CD4-positive, alpha-beta T cell treated with Interleukin-21 for 1 hour (primary cell): ENCODE measurements at places on chromosomes 2 and 18.
A peak's percentile ranks its signal among the peaks of the same experiment; 100 is the strongest.

DNA sequence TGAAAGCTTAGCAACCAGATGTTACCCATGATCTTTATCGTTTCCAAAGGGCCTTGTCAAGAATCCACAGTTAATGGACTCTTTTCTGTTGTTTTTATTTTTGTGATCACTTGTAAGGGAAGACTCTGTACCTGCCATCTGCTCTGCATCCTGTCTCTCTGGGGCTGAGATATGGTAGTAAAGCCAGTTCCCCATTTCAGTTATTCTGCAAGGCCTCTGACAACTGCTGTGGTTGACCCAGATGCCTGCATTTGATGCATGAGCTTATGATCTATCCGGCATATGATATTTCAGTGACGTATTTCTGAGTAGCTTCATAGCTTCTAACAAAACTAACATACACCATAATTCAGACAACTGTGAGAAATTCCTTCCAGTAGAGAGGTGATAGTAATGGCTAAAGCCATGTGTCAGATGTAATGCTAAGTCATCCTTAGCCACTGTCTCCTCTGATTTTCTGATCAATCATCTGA lies 105.1 kb downstream of the TPO start:
- peak; percentile 30 for DNase-seq

GRCh38 chr2:133434959-133435668 lies 133.1 kb downstream of the NCKAP5 start:
- DNase-seq: no peak

DNA sequence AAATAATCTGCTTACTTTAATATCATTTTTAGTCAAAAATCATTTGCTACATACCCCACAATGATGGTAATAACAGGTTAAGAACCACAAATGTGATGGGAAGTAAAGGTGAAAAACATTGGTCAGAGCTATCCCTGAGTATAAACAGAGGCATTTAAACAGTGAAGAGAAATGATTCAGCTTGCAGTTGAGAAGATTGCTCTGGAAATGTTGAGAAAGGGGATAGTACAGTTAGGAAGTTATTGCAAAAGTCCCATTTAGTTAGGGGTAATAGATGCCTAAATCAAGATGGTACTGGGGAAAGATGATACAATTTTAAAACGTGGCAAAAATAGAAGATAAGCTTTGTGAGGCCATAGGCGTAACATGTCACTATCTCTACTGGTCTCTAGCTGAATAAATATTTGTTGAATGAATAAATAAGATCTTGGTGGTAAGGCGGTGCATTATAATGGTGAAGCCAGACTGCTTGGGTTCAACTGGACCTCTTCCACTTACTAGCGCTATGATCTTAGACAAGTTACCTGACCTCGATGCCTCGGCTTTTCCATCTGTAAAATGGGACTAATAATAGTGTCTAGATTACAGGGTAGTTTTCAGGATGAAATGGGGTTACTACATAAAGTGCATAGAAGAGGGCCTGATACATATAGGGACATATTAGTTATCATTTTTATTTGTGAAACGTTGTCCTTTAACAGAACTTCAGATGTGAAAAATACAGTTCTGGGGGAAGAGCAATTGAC lies 2.0 kb upstream of the BZW1 start:
- no peak for DNase-seq

DNA sequence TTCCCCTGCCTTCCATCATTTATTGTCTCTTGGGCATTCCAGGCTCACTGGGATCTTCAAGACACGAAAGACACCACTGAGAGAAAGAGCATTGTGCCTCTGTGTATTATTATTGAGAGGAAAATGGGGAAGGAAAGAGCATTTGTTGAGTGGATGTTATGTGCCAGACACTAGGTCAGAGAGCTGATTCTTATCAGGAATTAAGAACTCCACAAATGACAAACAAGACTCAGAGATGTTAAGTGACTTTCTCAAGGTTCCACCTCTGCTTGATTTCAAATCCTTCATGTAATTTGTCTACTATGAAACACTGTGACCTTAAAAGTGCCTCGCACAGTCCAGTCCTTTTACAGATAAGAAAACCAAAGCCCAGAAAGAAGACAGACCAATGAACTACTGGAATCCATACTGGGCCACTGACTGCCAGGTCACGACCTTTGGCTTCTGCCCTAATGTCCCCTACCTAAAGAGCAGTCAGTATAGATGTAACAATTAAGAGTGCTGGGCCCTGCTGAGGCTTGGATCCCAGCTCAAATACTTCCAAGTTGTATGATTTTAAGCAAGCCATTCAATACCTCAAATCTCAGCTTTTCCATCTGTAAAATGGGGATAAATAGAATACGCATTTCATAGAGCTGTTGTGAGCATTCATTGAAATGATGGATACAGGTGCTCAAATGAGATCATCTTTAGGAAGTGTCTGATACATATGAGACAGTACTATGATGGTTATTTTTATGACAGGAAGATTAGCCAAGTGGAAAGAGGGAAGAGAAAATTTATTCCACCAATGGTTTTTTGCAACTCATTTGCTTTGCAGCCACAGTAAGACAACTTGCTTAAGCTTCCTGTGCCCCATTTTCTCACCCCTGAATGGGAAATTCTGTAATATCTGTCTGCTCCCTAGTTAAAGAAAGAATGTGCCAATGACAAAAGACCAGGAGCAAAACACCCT lies 10.9 kb downstream of the KLF7 start:
- DNase-seq: no peak

DNA sequence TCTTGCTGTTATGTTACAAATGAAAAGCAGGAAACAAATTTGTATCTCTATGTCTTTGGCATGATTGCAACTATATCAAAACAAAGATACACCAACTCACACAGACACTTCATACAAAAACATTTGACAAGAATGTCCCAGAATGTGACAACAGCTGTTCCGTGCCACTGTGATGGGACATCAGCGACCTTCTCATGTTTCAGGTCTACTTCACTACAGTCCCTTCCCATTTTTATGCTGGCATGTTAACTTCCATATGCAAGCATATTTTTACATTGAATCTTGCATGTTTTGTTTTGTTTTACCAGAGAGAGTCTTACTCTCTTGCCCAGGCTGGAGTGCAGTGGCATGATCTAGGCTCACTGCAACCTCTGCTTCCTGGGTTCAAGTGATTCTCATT lies 71.2 kb downstream of the STK25 start:
- no peak for DNase-seq

DNA sequence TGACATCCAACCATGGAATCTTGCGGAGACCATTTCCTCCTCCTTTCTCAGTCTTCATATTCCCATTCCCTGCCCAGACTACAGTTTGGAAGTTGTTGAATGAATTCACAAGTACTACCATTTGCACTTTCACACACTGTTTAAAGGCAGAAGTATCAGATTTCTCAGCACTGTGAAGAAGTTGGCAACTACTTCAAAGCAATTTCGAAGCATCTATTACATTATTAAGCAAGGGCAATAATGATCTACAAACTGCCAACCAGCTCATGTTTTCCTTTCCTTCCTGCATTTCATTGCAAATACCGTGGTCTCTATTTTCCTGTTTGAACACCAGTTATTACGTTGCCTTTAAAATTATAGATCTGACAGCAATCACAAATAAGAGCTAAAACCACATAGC lies 105.5 kb downstream of the IRS1 start:
- no peak for DNase-seq

GRCh38 chr2:237231593-237231992 lies 145.9 kb downstream of the COPS8 start:
- no peak for DNase-seq

DNA sequence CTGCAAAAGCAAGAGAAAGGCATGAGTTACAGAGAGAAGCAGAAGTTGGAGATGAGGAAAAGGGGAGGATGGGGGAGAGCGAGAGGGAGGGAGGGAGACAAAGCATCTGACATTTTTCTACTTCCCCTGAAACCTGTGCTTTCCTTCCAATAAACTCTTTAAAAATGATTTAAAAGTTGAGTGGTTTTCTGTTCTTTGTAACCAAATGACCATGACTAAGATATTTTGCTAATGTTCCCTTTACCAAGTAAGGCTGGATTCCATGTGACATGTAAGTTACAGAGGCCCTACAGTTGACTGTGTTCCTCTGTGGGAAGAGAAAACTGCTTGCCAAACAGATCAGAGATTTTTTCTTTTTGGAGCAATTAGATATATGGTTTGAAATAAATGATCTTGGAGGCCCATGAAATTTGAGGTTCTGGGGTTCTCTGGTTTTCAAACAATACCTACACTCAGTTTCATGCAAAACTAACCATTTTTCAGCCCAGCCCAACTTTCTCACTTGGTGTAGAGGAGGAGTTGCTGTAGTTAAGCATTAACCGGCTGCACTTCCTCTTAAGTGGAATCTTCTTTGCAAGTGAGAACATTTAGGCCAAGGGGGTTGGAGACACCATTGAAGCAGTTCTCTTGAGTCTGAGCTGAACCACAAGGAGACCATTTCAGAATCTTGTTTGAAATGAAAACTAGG lies 34.5 kb downstream of the INSIG2 start:
- no peak for DNase-seq

GRCh38 chr2:66700677-66701066 lies 265.7 kb downstream of the MEIS1 start:
- no peak for DNase-seq

- DNase-seq: no peak
These were observed 289.8 kb upstream of the SPRED2 start for GRCh38 chr2:65722028-65722778.

GRCh38 chr2:151197184-151198108 lies 64.2 kb downstream of the RBM43 start:
- DNase-seq: no peak
